ENCODE measurements at places on chromosomes 12 and 14. TPM values are rescaled to one million over a fixed set of nuclear protein-coding genes. Genes with fewer than 3 reads are reported as not detected.

DNA sequence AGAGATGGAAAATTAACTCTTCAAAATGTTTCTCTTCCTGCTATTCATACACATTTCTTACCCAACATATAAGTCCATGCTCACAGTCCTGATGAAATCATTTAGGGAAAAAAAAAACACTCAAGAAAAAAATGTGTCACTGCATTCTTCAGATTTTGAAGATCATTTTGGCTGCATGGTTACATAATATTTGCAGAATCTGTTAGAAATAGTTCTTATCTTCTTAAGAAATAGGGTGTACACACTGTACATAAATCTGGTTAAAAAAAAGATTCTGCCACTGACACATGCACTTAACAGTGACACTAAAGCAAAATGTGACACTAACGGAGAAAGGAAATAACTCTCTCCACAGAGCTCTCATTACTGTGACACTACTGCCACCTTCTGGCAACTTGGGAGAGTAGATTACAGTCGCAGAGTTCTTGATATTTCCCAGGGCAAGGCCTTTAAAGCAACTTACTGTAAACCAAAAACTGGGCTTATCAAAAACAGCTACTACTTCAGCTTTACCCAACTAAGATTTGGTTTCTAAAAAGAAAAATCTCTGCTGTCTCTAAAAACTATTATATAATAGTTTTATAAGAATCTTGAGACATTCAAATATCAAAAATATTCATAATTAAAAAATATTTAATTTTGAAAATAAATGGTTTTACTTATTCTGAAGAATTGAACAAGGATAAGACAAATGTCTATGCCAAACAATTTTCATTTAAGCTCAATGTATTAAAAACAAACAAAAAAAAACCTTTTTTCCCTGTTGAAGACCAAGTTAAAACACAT is 65.0 kb downstream of the SETD3 start:
- H3K27me3 ChIP-seq: no peaks in the 10 kb centered on the region
- peak overlapping the region; percentile 53 for H3K27ac ChIP-seq
- H3K4me1 ChIP-seq: peaks cover 21% of the 10 kb centered on the region
- peak overlapping the region; percentile 55 for H3K4me3 ChIP-seq
- H3K36me3 ChIP-seq: no peaks in the 10 kb centered on the region

DNA sequence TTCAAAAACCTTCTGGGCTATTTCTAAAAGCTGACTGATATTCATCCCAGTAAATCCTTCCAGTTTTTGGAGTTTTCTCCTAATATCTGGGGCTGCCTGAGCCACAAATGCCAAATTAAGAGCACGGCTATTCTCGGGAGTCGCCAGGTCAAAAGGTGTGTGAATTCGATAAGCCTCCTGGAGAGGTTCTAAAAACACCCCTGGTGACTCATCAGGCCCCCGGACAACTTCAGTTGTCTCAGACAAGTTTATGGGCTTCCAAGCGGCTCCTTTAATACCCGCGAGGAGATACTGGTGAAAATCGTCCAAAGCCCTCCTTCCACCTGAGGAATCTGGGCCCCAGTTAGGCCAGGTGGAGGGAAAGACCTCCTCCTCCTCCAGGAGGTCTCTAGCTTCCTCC is 677.1 kb downstream of the TMEM121 start:
- no peak overlapping the region for H3K4me3 ChIP-seq
- peaks cover 13% of the 10 kb centered on the region for H3K36me3 ChIP-seq
- no peak for DNase-seq
- H3K27me3 ChIP-seq: no peaks in the 10 kb centered on the region
- H3K27ac ChIP-seq: no peak overlapping the region
- H3K4me1 ChIP-seq: no peaks in the 10 kb centered on the region

- H3K36me3 ChIP-seq: no peaks in the 10 kb centered on the region
- no peak for DNase-seq
- H3K4me3 ChIP-seq: no peak overlapping the region
- H3K4me1 ChIP-seq: peaks cover 13% of the 10 kb centered on the region
- no peak overlapping the region for H3K27ac ChIP-seq
Measured at GRCh38 chr12:121284551-121285390, 11.7 kb downstream of the CAMKK2 start.

GRCh38 chr12:56695327-56696101 is 7.4 kb upstream of the PTGES3 start:
- peaks cover 7% of the 10 kb centered on the region for H3K4me1 ChIP-seq
- 0 out of 2 replicates have a peak, but pooled peaks cover 3% of the 10 kb centered on the region for H3K27me3 ChIP-seq
- H3K4me3 ChIP-seq: no peak overlapping the region
- no peak for DNase-seq
- H3K36me3 ChIP-seq: no peaks in the 10 kb centered on the region
- H3K27ac ChIP-seq: no peak overlapping the region

PLEKHH1 gene
- total RNA-seq: 0.08 TPM

NOVA1 gene
- not detected for total RNA-seq

KRT6C gene
- not detected for total RNA-seq
